Substantia nigra (tissue), 51 donors: ENCODE measurements at places on chromosomes 1 and 21.
A peak's percentile ranks its signal among the peaks of the same experiment; 100 is the strongest.

GRCh38 chr1:66437136-66437401, 96.9 kb upstream of the SGIP1 start:
- no peak for DNase-seq

DNA sequence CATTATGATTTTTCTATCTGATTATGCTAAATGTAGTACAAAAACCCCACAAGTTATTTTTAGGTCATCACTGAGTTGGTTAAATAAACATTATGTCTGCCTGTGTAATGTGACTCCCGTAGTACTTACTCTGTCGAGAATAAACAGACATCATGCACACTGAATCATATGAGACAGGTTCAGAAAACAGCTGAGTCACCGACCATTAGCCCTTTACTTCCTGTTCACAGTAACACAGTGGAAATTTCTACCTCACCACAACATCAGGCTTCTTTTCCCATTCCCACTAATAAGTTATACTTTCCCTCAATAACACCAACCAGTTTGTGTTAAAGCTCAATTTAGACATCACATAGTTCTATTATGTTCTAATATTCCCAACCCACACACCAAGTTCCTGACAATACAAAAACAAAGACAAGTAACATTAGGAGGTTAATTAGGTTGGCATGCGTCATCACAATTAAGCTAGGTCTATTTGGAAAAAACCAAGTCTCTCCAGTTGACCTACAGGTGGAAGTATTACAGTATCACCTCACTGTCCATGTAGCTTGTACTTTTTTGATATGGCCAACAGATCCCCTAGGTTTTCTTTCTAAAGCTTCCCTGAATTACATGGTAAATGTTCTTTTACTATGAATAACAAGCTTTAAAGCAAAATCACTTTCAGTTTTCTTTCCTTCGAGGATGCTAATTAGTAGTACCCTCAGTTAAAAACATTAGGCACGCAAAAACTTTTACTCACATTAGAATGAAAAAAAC, 154.2 kb downstream of the EIF4G3 start:
- DNase-seq, result peak; percentile 10

DNA sequence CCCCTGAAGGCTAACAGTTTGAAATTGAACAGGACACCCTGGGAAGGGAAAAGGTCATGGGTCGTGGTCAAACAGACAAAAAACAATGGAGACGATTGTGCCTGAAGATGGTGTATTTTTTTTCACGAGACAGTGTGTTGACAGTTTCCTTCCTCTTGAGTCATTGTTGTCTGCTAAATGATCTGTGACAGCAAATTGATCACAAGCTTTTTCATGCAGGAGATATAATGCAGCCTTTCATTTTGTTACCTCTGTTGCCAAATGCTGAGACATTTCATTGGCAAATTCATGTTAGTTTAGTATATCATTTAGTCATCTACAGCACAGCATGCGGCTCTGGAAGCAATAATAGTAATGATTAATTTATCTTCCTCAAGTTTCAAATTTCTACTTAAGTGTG, 27.7 kb downstream of the UBE2U start:
- DNase-seq, result no peak

GRCh38 chr1:166905900-166906299, 29.8 kb upstream of the TADA1 start:
- no peak for DNase-seq

GRCh38 chr1:179803918-179804317, 60.8 kb downstream of the FAM163A start:
- DNase-seq, result no peak

- no peak for DNase-seq
These were observed 36.0 kb downstream of the KAZN start for GRCh38 chr1:14634486-14634885.

- no peak for DNase-seq
These were observed 54.8 kb downstream of the RUNX3 start for GRCh38 chr1:24875257-24875656.

- no peak for DNase-seq
These were observed 13.4 kb downstream of the PROK1 start for GRCh38 chr1:110464340-110464739.

- DNase-seq, result no peak
These were observed 1.6 kb downstream of the PIGR start for GRCh38 chr1:206944703-206945102.

DNA sequence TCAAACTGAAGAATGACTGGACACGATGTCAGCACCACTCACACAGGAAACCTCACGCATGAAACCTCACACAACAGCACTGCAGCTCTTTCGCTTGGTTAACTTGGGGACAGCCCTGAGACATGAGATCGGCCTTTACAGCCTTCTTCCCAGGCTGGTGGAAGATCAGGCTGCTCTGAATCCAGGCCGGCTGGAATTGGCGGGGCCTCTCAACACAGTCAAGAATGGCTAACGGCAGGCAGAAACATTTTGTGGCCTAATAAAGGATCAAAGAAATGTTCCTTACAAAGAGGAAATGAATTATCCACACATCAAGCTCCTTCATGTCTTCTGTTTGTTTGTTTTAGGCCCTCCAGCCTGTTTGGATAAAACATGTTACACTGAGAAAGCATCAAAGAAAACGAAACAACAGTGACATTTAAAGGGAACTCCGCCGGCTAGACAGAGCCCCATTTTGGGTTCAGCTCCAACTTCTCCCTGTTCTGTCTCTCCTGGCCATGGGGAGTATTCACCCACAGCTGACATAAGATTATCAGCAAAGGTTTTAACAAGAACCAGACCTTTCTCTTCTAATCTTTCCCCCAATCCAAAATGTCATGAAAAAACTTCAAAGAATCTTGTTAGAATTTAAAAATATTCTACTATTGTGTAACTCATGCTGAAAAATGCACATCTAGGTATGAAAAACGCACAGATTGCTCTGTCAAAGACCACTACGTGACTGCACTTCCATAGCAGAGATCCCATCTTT, 131.2 kb downstream of the SLC45A1 start:
- DNase-seq, result no peak

DNA sequence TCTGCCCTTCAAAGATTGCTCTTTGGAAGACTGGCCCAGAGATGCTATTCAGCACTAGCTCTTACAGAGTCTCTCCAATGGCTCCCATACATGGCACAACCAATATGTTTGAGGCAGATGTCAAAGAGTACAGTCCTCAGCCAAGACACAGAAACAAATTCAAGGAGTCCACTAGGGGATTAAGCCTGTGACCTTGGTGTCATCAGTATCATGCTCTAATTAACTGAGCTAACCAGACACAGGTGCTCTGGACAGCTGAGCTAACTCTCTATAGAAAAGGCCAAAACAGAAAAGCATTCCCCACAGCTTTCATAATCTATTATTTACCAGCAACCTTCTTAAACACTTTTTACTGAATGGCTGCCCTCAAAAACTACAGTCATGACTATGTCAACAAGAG, 666.0 kb upstream of the PLXNA2 start:
- no peak for DNase-seq

DNA sequence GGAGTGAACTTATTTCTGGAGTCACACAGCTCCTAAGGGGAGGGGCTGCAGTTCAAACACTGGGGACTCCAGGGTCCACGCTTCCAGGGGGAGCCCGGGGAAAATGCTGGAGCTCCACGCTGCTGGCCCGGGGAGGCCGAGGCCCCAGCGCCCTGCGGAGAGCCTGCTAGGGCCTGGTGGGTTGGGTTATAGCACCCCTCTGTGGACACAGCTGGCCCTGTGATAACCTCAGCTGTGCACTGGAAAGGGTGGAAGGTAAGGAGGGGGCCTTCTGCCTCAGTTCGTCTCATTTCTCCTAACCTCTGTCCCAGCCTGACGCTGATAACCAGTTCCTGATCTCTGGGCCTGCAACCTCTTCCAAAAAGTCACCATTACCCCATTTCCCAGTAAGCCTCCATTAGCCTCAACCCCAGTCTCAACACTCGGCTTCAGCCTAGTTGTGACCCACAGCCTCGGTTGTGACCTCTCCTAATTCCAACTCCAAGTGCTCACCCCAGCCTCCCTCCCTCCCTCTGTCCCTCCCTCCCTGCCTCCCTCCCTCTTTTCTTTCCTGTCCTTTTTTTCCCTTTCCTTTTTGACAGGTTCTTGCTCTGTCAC, 7.1 kb downstream of the NBL1 start:
- no peak for DNase-seq

GRCh38 chr1:151346082-151346768, 827 bp downstream of the RFX5 start:
- DNase-seq, result no peak

GRCh38 chr21:24127651-24128050, 1479.6 kb downstream of the MRPL39 start:
- DNase-seq, result no peak

GRCh38 chr1:36539526-36539925, 56.8 kb upstream of the CSF3R start:
- DNase-seq, result no peak

DNA sequence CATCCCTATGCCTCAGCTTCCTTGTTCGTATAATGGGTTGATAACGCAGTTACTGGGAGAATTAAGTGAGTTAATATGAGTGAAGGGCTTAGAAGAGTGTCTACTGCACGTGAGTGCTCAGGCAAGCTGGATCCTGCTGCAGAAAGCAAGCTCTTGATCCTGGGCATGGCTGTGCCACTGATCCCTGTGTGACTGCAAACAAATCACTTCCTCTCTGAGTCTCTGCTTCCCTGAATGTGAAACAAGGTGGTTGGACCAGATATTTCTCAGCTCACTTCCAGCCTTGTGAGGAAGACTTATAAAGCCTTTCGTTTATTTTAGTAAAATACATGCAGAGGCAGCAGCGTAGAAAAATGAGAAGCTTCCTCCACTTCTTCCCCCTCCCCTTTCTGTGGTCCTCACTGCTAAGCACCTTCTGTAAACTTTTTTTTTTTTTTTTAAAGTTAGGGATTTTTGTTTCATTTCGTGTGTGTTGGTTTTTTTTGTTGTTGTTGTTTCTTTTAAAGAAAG, 13.8 kb downstream of the PSEN2 start:
- no peak for DNase-seq

DNA sequence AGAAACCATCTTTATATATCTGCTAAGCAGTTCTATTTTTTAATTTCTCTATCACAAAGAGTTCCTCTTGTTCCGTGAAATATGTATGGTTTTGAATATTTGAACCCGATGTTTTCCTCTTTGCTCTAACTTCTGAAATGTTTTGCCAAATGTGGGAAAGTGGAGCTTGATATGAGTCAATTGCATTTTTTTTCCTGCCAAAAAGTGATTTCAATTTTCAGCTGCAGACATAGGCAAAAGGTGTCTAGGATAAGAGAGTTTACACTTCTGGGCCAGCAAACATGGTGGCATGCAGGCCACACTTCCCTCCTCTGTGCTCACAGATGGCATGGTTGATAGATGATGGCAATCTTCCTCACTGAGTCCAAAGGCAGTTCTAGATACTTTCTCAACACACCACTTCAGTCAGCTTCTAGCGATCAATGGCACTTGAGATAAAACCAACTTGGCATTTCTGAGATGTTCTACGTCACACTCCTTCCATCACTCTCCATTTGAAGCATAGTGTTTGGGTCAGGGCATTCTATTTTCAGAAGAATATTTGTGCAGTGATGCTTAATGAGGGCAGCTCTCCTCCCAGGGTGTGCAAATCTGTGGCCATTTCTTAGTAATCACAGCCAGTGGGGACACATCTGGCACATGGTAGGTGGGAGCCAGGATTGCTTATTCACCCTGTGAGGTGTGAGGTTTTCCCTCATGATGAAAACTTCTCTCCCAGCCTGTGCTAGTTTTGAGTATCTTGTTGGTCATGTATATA, 54.4 kb upstream of the SCAF4 start:
- no peak for DNase-seq

- DNase-seq, result no peak
These were observed 19.1 kb upstream of the HDAC1 start for GRCh38 chr1:32272557-32273390.

DNA sequence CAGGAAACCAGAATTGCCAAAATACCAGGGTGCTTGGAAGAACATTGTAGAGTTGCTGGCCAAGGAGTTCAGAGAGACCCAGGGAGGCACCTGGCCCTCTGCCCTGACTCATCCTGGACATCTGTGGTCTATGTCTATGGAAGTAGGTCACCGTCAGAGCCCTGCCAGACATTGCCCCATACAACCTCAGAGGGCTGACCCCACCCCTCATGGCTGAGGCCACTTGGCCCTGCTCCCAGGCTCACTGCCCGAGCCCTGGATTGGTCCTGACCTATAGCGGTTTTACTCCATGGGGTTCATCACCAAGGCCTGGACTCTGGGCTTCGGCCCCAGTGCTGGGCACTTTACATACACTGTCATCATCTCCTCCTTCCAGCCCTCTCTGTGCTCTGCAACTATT, 233.1 kb downstream of the PTPRU start:
- DNase-seq, result no peak

GRCh38 chr1:60510162-60510561, 436.6 kb upstream of the C1orf87 start:
- no peak for DNase-seq

DNA sequence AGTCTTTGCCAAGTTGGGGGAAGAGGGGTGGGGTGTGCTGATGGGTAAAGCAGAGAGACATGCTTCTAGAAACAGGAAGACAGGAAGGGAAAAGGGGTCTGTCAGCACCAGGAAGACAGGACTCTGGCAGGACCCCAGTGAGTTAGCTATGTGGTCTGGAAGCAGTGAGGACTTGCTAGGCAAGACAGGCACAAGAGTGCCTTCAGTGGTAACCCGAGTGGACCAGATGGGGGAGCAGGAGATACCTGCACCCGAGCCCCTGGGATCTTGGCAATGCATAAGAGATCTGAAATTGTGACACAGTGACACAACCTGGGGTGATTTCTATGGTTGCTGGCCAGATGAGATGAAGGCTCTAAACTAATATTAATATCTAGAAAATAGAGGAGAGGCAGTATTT, 7.0 kb downstream of the TLR5 start:
- DNase-seq, result no peak

DNA sequence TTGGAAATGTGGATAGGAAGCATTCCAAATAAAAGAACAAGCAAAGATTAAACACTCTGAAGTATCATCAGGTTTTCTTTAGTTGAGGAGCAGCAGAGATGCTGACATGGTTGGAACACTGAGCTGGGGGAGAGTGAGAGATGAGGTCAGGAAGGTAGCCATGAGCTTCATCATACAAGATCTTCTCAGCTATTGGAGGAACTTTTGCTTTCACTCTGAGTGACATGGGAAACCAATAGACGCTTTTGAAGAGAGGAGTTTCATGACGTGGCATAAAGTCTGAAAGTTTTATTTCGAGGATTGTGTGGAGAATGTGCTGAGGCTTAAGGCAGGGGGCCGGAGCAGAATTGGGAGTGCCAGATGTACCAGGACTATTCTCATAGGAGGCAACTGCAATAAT, 616.2 kb upstream of the CAMK1G start:
- DNase-seq, result no peak

DNA sequence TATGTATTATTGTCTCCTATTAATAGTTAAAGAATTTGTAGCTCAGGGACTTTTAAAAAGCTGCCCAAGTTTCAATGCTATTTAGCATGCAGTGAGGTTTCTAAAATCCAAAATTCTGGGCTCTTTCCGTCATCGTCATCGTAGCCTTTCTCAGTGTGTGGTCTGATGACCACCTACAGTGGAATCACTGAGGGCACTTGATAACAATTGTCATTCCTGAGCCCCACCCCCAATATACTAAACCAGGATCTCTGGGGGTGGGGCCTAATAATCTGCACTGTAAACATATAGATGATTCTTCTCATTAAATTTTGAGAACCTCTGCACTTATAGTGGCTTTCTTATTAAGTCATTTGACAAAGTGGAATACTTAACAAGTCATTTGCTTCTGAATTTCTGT, 674.8 kb downstream of the PLPP3 start:
- no peak for DNase-seq

- DNase-seq, result no peak
These were observed 10.6 kb downstream of the CEP170 start for GRCh38 chr1:243244432-243244841.
